Activated CD8-positive, alpha-beta memory T cell treated with anti-CD3 and anti-CD28 coated beads, Interleukin-2, amount 10 ng/mL, durations not matched to agents 7 days and 5 days (primary cell): ENCODE measurements at places on chromosomes 4 and X.

DNA sequence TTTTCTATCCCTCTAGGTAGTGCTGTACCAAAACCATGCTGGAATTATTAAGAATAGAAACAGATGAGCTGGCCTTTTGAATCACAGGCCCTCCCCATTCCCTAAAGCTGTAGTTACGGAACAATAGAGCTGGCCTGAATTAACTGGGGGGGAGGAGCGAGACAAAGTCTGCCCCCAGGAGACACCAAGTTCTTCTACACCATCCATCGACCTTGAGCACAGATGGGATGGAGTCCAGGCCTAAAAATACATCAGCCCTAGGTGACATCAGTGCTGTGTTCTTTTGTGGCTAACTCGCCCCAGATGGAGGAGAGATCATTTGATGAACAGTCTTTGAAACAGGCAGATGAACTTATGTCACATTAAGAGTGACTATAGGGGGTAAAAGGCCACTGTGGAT is 49.6 kb downstream of the LHFPL1 start:
- no peak for DNase-seq

DNA sequence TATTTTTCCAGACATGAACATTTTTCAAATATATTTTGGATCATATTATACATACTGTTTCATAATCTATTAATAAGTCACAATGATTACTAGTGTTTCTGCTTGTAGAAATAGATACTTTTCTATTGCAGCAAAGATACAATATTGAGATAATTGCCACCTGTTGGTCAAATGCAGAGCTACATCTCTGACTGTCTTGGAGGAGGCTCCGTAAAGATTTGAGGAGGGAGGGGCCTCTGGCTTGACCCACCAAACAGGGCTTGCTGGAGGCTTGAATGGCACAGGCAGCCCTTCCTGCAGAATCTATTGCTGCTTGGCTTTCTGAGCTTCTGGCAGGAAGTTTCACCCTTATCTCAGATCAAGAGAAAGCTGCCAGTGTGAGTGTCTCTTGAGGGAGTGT is 99.3 kb upstream of the ARMCX2 start:
- peak; percentile 39 for DNase-seq

- DNase-seq = no peak
These were observed 96.9 kb downstream of the WFS1 start for GRCh38 chr4:6366581-6366980.

DNA sequence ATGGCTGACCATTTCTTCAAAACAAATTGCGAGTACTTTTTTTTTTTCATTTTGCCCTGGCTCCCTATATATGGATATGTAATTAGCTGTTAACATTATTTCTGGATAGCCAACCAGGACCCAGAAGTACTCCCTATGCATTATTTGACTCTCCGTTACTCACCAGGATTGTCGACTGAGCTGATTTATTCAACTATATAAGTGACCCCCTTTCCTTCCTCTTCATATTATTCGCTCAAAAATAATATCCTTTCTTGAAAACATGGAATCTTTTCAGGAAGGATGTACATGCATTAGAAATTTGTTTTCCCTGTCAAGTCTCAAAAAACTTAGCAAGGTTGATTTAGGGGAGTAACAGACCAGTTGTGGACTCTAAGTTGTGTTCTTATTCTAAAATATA is 114.1 kb upstream of the KLHL4 start:
- no peak for DNase-seq

DNA sequence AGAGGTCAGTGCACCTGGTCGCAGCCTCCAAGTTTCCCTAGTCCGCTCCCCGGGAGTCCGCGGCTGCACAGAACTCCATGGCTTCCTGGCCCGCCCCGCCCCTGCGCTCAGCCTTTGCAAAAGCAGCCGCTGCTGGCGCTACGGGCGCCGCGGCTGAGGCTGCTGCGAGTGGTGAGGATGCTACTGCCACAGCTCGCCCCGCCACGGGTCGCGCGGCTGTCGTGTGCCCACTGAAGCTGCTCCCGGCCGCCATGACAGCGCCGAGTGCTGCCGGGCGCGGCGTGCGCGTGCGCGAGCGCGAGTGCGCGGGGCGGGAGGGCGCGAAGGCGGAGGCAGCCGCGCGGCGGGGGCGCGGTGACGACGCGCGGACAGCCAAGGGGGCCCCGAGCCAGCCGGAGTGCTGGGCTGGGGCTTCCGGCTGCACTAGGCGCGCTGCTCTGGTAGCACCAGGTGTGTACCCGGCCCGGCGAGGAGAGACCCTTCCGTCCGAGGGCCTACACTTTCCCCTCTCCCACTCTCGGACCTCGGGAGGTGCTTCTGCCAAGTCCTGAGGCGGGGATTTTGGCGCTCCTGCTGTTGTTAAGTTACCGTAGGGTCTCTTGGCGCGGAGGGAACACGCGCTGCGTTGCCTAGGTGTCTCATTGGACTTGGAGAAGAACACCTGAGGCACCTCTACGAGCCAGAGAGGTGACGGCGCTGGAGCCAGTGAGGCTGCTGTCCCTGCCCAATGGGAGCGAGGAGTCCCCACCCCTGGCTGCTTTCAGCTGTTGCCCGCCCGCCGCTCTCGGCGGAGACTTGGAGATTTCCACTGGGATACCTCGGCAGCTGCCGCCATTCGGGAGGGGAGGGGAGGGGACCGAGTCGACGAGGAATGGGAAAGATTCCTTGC is 619 bp upstream of the LRBA start:
- DNase-seq = peak; percentile 85

DNA sequence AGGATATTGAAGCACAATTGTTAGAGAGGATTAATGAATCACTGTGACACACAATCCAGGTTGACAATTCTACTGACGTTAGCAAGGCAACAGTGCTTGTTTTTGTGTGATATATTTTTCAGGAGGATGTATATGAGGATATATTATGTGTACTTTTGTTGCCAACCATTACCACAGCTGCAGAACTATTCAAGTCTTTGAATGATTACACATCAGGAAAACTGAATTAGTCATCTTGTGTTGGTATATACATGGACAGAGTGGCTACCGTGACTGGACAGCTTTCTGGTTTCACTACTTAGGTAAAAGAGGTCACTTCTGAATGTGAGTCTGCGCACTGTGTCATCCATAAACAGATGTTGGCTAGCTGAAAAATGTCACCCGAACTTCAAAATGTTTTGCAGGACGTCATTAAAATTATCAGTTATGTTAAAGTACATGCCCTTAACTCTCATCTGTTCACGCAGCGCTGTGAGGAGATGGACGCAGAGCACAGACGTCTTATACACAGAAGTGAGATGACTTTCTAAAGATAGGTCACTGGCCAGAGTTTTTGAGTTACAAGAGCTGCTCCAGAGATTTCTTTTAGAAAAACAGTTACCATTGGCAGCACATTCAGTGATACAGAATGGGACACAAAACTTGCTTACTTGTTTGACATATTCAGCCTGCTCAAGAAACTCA is 69.0 kb downstream of the MRPL1 start:
- DNase-seq = no peak

DNA sequence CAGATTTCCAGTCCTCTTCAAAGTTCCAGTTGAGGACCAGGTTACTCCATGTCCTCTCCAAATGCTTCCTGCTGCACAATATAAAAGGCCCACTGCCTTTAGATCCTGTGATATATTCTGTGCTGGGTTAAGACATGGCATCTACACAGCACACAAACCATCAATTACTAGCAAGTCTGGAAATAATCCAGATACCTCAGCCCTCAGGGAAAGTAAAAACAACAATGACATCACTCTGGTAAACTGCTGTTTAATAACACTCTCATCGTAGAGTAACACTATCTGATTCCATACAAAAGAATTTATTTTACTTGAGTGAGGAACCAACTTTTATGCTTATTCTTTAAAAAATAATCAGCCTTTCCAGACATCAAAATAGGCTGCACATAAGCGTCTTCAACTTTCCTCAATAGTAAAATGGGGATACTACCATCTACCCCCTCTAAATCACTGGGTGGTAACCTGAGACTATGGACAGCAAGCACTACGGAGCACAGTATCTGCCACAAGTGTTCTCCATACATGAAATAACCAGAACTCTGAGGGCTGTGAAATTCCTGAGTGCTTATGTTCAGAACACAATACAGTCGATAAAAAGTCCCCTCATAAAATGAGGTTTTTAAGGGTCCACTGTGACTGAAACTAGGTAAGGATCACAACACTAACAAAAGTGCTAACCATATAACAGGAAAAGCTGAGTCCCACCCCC is 53.4 kb downstream of the ABCG2 start:
- no peak for DNase-seq

DNA sequence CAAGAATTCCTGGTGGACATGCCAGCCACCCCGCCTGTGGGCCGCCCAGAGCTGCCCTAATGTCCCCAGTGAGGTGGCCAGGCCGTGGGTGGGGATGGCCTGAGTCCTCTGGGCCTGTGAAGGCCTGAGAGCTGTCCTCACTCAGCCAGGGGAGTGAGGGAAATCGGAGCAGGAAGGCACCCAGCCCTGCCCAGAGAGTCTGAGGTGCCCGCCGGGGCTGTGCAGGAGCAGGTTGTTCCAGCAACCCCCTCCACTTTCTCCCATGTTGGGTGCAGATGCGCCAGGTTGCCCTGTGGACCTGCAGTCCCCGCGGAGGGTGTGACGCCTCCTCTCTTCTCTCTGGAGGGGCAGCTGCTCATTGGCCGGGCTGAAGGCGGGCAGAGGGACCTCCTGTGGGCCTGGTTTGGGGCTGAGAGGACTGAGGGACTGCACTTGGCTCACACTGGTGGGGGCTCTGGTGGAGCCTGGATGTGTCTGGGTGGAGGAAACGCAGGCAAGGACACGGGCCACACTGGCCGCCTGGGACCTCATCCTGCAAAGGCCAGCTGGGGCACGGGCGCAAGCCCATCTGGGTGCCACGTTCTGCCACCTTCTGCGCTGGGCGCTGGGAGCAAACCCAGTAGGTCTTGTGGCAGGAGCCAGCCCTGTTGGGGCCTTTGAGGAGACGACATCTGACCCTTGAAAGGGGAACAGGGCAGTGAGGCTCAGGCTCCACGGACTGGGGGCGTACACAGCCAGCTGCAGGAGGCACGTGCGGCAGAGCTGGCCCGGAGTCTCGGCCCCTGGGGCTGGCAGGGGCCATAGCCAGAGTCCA is 14.0 kb downstream of the DOK7 start:
- DNase-seq = no peak

DNA sequence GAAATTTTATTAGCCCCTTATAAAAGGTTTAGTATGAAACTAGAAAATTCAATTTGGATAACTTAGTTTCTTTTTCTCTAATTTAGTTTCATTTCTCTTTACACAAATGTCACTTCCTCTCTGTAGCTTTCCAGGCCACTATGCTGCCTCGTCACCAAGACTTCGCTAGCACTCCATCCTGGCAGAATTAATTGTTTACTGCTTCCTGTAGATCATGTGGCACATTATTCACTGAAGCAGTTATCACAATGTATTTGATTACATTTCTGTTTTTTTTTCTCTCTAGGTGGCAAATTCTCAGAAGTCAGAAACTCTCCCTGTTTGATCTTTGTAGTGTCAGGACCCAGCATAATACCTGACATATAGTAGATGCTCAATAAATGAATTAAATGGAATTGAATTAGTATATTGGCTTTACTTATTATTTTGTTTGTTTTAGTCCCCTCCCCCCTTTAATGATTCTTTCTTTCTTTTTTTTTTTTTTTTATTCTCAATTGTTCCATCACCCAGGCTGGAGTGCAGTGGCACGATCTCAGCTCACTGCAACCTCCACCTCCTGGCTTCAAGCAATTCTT is 9.3 kb upstream of the SAT1 start:
- DNase-seq = peak; percentile 75

DNA sequence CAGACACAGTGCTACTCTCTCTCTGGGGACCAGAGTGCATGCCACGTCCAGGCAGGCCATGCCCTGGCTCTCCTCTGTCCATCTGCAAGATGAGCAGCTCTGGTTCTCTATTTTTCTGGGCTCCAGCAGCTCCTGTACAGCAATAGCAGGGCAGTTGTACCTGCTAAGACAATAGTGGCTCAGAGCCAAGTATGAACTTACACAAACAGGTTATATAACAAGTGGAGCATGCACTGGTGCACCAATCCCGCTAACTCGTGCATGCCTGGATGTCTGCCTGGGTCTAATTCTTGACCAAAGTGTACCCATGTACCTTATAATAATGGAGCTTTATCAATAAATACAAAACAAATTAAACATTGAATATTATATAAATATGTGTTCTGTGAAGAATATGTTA is 392.3 kb downstream of the CENPC start:
- DNase-seq = no peak

GRCh38 chr4:176188654-176189053 is 6.7 kb downstream of the SPATA4 start:
- DNase-seq = no peak

DNA sequence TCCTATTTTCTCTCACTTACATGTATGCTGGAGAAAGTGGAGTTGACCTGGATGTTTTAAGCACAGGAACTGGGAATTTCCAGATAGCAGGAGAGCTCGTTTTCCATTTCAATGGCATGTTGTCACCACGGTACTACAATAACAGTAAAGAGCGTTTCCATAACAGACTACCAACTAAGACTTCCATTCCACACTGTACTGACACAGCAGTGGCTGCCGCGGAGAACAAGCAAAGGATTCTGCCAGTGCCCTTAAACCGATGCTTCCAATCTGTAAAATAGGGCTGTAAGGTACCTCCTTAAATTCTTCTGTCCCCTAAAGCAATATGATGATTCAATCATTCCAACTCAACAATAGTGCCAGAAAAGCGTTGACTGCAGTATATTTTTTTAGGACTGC is 143.9 kb downstream of the KLHL13 start:
- DNase-seq = no peak

- DNase-seq = no peak
These were observed 10.6 kb downstream of the ABCG2 start for GRCh38 chr4:88147799-88148217.

- DNase-seq = no peak
These were observed 138.6 kb upstream of the SFRP2 start for GRCh38 chr4:153927451-153927850.

GRCh38 chr4:1283711-1284110 is 6.0 kb upstream of the MAEA start:
- no peak for DNase-seq
